Right atrium auricular region (tissue), 2 donors: ENCODE measurements at places on chromosomes 3 and 15. TPM values are rescaled to one million over a fixed set of nuclear protein-coding genes. Genes with fewer than 3 reads are reported as not detected.

DNA sequence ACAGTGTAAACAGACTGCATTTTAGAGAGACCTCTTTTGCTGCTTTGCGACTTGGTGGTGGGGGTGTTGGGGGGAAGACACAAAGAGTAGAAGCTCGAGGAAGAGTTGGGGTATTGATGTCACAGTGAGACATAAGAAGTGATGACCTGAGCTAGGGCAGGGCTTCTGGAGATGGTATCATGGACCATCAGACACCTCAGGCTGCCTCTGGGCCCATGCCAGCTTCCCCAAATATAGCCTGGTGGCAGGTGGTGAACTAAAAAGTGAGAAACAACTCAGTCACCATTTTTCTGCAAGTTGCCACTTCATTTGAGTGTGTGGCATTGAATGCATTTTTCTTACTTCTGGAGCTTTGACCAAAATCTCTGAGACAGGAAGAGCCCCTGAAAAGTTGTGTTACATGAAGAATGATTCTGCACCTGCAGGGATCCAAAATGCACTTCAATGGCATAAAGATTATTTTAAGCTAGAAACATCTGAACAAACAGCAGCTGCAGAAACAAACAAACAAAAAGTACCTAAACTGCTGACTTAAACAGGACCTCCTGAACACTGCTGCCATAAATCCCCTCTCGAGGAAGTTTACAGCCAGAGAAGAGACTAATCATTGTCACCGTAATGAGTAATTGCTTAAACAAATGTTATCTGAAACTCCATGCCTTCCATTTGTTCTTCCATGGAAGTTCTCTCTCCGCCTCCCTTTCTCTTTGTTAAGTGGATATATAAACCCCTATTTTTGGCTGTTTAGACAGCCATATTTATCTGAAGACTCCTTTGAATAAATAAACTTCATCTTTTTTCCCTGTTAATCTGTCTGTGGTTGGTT lies 15.2 kb upstream of the XIRP1 start:
- H3K27ac ChIP-seq: no peak overlapping the region
- H3K27me3 ChIP-seq: no peaks in the 10 kb centered on the region
- H3K36me3 ChIP-seq: no peaks in the 10 kb centered on the region
- H3K4me3 ChIP-seq: no peak overlapping the region
- DNase-seq: no peak

DNA sequence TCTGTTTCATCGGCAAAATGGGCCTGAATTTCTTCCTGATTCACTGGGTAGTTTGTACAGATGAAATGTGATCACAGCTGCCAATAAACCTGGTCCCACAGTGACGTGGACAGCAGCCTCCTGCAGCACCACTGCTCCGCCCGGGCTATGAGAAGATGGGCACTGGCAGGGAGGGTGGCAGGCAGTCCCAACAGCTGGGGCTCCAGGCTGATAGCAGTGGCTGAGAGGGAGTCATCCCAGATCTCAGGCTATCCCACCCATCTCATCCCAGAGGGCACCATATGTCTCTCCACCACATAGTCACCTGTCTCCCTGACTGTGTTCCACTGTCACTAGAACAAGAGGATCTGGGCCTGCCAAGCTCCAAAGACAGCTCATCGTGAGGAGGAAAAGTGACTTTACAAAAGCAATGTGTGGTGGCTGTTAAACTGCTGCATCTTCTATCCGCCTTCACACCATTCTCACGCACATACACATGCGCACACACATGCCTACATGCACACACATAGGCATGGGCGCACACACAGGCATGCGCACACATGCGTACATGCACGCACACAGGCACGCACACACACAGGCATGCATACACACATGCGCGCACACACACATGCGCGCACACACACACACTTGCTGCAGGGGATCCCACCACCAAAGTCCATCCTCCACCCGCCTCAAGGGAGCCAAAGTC lies 46.2 kb downstream of the RGMA start:
- H3K36me3 ChIP-seq: peaks cover 20% of the 10 kb centered on the region
- H3K4me3 ChIP-seq: no peak overlapping the region
- DNase-seq: no peak
- H3K27ac ChIP-seq: no peak overlapping the region
- H3K27me3 ChIP-seq: no peaks in the 10 kb centered on the region
- H3K4me1 ChIP-seq: no peaks in the 10 kb centered on the region

DNA sequence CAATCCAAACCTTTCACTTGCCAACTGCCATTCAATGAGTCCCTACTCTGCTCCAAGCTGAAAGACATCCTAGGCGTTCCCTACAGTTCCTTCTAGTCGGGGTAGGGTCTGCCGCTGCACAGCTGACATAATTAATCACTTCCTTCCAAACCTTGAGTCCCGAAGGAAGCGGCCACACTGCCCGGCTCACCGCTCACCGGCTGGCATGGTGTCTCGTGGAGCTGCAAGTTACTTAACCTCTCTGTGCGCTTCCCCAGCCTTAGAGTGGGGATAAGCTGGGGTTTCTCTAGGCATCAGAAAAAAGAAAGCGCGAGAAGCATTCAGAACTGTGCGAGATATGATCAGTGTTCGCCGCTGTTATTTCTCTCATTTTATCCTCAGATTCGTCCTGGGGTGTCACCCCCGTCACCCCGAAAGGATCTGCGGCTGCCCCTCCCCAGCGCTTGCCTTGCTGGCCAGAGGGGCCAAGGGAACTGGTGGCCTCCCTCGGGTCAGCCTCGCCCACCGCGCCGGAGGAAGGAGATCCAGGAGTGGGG lies 748 bp downstream of the MRPS25 start:
- H3K27ac ChIP-seq: peak overlapping the region; percentile 86
- no peak for DNase-seq

NR1I2 gene
- total RNA-seq: 0.82 TPM

DNA sequence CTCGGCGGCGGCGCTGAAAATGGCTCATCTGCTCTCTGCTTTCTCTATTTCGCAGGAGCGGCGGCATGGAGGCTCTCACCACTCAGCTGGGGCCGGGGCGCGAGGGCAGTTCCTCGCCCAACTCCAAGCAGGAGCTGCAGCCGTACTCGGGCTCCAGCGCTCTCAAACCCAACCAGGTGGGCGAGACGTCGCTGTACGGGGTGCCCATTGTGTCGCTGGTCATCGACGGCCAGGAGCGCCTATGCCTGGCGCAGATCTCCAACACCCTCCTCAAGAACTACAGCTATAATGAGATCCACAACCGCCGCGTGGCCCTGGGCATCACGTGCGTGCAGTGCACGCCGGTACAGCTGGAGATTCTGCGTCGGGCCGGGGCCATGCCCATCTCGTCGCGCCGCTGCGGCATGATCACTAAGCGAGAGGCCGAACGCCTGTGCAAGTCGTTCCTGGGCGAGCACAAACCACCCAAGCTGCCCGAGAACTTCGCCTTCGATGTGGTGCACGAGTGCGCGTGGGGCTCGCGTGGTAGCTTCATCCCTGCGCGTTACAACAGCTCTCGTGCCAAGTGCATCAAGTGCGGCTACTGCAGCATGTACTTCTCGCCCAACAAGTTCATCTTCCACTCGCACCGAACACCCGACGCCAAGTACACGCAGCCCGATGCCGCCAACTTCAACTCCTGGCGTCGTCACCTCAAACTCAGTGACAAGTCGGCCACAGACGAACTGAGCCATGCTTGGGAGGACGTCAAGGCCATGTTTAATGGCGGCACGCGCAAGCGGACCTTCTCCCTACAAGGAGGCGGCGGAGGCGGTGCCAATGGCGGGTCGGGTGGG lies 790 bp downstream of the SKOR1 start:
- no peak overlapping the region for H3K27ac ChIP-seq
- no peaks in the 10 kb centered on the region for H3K36me3 ChIP-seq
- H3K4me1 ChIP-seq: peaks cover 79% of the 10 kb centered on the region
- H3K4me3 ChIP-seq: no peak overlapping the region
- peaks cover 78% of the 10 kb centered on the region for H3K27me3 ChIP-seq

ADAMTS17 gene
- 4.4 TPM for total RNA-seq

HRG gene
- total RNA-seq: not detected

PLSCR1 gene
- 43.1 TPM for total RNA-seq

DNA sequence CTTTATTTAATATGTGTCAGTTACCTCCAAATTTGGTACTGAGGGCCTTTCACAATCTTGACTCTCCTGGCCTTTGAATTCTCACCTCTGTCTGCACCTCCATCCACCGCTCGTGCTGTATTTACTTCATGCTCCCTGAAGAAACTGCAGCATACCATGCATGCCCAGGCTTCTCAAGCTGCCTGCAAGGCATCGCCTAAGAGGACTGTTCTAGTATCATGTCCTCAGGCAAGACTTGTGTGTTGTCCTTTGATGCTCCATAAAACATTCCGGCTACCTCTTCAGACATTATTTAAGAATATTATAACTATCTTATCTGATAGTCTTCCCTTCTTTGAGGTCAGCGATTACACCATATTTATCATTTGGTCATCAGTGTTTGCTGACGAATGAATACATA lies 682.5 kb downstream of the NR2F2 start:
- H3K36me3 ChIP-seq: no peaks in the 10 kb centered on the region
- no peak overlapping the region for H3K4me3 ChIP-seq
- no peak overlapping the region for H3K27ac ChIP-seq
- H3K4me1 ChIP-seq: no peaks in the 10 kb centered on the region
- no peaks in the 10 kb centered on the region for H3K27me3 ChIP-seq

- no peaks in the 10 kb centered on the region for H3K36me3 ChIP-seq
- no peak overlapping the region for H3K27ac ChIP-seq
- no peaks in the 10 kb centered on the region for H3K4me1 ChIP-seq
- no peak overlapping the region for H3K4me3 ChIP-seq
- DNase-seq: peak; percentile 43
Observed at GRCh38 chr3:127263586-127264231, 24.1 kb downstream of the PRR20G start.

GRCh38 chr15:70852501-70853317 lies 1.2 kb downstream of the LARP6 start:
- peak overlapping the region; percentile 81 for H3K4me3 ChIP-seq
- H3K27ac ChIP-seq: peak overlapping the region; percentile 97
- no peaks in the 10 kb centered on the region for H3K4me1 ChIP-seq
- DNase-seq: no peak
- H3K27me3 ChIP-seq: no peaks in the 10 kb centered on the region

DNA sequence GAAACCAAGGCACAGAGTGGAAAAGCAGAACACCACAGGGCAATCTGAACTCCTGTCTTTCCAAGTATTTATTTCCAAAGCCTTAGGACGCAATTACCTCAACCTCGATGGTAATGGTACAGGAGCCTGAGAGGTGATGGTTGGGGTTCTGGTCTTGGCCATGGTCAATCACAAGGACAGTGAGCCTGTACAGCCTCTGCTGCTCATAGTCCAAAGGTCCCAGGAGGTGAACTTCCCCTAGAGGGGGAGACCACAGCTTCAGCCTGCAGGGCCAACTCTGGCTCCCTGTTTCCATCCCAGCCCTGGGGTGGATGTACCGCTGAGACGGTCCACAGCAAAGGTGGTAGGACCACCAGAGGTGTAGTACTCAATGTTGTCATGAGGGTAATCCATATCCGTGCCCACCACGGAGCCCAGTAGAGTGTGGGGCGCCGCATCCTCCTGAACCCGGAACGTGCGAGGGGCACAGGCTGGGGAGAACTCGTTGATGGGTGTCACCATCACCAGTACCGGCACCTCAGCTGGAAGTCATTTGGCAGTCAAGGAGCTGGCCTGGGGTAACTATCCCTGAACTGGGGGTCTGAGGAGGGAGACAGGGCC lies 6.1 kb downstream of the CDHR4 start:
- DNase-seq: no peak
- no peaks in the 10 kb centered on the region for H3K27me3 ChIP-seq
- no peaks in the 10 kb centered on the region for H3K4me1 ChIP-seq
- H3K36me3 ChIP-seq: no peaks in the 10 kb centered on the region
- H3K27ac ChIP-seq: no peak overlapping the region

DNA sequence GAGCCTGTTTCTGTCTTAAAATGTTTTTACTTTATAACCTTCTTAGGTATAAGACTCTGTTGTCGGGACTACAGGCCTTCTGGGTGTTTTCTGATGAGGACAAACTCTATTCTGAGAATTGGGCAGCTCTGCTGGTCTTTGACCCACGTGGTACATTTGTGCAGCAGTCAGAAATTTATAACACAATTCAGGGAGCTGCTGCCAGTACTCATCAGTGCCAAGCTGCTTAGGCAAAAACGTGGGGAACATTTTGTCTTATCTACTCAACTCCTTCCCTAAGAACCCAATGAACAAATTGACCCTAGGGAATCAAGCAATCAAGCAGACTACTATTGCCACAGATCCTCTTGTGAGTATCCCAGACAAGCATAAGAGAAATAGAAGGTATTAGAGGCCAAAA lies 180.7 kb upstream of the PDZRN3 start:
- H3K36me3 ChIP-seq: no peaks in the 10 kb centered on the region
- DNase-seq: peak; percentile 82
- no peak overlapping the region for H3K4me3 ChIP-seq
- H3K27ac ChIP-seq: peak overlapping the region; percentile 66
- no peaks in the 10 kb centered on the region for H3K27me3 ChIP-seq
